Spinal cord (tissue), 10 donors: ENCODE measurements at places on chromosomes 6 and 20.

DNA sequence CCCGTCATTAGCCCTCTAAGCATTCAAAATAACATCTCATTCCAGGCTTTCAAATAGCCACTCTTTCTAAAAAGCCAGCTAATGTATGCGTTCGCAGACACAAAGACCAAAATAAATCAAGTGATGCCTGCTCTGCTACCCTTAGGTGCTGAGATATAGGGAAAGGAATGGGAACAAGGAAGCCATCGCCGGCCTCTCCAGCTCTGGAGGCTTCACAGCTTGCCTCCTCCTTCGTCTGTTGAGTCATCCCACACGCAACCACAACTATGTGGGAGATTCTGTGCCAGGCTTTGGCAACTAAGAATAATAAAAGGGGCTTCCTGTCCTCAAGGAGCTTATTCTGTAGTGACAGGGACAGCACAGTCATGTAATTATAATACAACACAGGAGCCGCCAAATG lies 27.3 kb upstream of the SLC22A23 start:
- no peak for DNase-seq

DNA sequence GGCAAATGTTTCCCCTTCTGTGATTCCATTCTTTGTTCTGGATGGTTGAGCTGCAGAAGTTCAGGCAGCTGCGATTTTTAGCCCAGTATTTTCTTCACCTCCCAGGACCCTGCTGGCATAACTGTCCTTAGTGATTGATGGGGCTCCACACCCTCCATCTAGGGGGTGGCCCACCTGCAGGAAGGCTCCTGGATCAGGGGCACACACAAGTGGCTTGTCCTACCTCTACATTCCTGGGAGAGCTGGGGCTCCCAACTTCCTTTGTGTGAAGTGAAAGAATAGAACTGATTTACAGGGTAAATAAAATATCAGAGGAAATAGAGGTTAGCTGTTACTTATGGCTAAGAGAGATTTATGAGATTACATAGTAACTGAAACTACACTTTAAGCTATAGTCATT lies 129.5 kb upstream of the MAP3K7 start:
- no peak for DNase-seq

- no peak for DNase-seq
Measured at GRCh38 chr6:126396131-126396530, 56.2 kb downstream of the CENPW start.

DNA sequence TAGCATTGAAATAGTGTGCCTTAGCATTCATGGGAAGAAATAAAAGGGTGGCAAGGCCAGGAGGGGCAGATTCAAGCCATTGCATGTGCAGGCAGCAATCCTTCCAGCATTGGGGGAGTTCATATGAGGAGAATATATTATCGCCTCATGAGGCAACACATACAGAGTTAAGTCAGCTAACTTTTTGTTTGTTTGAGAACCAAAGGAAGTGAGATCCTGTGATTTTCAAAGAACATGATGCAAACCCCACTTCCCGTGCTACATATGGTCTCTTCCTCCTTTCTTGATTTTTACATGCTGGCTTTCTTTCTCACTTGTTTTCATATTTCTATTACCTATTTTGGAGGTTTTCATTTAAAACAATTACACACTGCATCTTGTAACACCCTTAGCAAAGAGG lies 579.7 kb upstream of the ARID1B start:
- DNase-seq: no peak

- no peak for DNase-seq
Measured at GRCh38 chr6:68211242-68211795, 423.8 kb upstream of the ADGRB3 start.

DNA sequence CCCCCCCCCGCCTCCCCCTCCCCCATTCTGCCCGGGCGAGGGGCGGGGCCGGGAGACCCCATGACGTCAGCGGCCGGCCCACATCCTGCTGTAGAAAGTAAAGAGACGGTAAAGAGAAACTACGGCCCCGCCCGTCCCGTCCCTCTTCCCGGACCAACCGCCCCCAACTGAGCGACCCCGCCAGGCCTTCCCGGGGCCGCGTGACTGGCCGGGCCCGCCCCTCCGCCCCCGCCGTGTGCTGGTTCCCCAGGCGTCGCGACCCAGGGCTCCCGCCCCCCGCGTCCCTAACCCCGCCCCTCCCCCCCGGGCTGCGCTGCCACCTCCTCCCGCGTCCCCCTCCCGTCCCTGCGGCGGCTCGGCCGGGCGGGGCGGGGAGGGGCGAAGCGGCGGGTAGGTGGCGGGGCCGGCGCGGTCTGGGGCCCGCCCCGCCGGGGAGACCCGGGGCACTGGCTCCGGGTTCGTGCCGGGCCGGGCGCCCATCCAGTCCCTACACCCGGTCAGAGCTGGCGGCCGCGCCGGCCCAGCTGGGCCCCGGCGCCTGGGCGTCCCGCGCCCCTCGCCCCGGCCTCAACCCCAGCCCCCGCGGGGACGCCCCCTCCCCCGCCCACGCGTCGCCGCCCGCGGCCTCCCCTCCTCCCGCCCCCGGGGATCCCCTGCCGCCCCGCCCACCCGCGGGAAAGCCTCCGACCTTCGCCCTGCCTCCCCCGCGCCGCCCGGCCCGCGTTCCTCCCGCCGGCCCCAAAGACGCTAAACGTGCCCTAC lies 655 bp upstream of the HIVEP1 start:
- peak; percentile 84 for DNase-seq

DNA sequence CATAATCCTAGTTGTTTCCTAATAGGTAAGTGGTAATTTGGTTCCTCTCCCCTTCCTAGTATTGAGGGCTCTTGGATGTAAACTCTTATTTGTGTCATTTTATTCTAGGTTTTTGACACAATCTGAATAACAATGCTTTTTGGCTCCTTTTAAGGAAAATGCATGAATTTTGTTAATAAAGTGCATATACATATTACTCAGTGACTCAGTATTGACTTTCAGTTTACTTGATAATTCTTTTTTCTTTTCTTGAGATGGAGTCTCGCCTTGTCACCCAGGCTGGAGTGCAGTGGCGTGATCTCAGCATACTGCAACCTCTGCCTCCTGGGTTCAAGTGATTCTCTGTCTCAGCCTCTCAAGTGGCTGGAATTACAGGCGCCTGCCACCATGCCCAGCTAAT lies 19.1 kb downstream of the ITCH start:
- DNase-seq: no peak

DNA sequence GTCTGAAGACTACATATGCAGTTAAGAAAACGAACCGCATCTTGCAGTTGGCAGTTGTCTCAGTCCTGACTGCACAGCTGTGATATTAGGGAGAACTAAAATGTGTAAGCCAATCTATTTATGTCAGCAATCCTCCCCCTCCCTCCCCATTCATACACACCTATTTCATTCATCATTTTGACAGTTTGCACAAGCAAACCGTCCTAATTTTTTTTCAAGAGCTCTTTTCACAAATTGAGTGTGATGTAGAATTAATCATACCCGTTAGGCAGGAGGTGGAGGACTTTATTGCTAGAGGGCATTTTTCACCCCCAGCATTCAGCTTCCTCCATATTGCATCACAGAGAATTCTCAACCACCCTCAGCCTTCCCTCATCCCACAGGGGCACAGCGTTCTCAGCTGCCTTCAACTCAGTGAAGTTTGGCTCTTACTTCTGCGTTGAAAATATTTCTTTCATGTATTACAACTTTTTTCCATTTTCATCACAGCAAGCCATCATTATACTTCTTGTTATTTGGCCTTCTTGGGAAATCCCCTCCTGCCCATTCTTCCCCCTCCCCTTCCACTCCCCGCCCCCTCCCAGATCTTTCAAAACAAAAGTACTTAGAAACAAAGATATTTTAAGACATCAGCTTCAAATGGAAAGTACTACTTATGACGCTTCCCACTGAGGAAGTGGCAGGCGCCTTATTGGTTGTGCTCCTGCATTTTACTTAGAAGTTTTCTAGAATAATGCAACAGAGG lies 37.5 kb downstream of the NOX3 start:
- DNase-seq: no peak
